ENCODE measurements at places on chromosomes 13 and 19.

- no peak for DNase-seq
Measured at GRCh38 chr13:105972306-105972721, 563.1 kb downstream of the EFNB2 start.

DNA sequence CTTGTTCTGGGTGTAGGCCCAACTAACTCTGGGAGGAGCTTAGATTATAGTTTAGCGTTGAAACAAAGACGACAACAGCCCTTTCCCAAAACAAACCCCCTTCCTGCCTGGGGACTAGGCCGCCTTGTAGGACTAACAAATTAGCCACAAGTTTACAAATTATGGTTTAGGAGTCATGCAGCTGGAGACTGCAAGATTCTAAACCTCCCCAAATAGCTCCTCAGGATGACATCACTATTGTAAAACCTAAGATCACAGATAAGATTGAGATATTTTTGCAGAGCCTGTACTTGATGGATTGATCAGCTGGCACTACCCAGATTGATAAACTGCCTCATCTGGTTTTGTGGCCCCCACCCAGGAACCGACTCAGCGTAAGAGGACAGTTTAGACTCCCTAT is 2.3 kb upstream of the SLC25A15 start:
- no peak for DNase-seq

GRCh38 chr13:111850458-111850857 is 216.5 kb upstream of the SOX1 start:
- DNase-seq: no peak

DNA sequence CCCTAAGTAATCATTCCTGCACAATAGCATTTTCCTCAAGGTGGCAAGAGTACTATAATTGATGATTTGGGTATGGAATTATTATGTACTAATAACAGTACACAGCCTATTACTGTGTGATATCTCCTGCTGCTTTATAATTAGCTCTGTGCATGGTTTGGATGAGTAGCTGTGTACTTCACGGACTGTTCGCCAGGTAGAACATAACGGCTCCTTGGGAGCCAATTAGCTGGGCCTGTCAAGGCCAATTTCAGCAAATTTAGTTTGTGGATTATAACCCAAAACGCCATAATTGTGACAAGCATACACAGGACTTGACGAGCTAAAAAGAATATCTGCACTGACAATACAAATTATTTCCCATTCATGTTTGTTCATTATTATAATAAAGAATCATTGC is 1584.2 kb downstream of the SLITRK1 start:
- DNase-seq: no peak

DNA sequence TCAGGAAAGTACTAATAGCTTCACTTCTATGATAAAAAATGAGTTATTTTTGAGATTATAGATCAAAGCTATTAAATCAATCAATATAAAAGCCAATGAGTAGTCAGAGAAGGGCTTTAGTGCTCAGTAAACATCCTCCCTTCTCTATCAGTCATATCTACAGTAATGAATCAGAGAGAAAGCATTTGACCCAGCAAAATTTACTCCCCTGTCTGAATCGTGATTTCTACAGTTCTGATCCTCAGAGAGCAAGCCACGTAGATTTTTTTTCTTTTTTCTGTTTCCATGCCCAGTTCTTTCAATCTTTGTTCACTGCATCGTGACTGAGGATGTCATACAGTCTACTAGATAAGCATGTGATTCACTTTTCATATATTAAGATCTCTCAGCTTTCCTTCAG is 16.2 kb upstream of the MBNL2 start:
- no peak for DNase-seq

GRCh38 chr13:81658598-81659370 is 1317.9 kb upstream of the SPRY2 start:
- no peak for DNase-seq

GRCh38 chr19:35344511-35345031 is 3.1 kb upstream of the FFAR1 start:
- DNase-seq: no peak

DNA sequence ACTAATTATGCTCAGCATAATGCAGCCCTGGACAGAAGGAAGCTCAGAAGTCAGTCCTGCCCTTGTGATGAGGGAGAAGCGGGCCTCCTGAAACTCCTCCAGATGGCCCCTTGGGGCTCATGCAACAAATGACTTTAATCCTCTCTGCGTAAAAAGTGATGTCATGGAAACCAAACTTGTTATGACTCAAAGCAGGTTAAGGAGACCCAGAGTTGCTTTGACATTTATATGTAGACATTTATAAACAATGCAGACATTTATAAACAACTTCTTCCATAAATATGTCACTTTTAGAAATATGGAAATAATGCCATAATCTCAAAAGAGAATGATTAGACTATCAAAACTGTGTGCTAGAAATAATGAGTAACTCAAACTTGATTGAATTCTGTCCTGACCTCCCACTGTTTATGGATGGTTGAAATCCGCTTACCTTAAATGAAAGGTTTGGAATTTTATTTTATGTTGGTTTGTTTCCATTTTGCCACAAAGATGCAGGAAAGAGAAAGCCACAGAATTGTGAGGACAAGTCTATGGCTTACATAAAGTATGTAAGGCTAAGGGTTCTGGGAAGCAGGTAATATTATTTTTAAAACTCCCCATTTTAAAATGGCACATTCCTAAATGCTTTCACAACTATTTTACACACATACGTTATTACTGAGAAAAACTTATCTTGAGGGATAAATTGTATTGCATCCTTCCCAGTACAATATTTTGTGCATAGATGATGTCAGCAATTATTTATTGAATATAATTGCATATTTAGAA is 73.7 kb downstream of the CYSLTR2 start:
- no peak for DNase-seq

- peak; percentile 76 for DNase-seq
Measured at GRCh38 chr19:54209811-54210494, 9.3 kb downstream of the RPS9 start.

- DNase-seq: no peak
Measured at GRCh38 chr13:29255567-29255966, 339.9 kb downstream of the SLC7A1 start.

- no peak for DNase-seq
Measured at GRCh38 chr13:33213024-33213768, 72.4 kb downstream of the STARD13 start.

DNA sequence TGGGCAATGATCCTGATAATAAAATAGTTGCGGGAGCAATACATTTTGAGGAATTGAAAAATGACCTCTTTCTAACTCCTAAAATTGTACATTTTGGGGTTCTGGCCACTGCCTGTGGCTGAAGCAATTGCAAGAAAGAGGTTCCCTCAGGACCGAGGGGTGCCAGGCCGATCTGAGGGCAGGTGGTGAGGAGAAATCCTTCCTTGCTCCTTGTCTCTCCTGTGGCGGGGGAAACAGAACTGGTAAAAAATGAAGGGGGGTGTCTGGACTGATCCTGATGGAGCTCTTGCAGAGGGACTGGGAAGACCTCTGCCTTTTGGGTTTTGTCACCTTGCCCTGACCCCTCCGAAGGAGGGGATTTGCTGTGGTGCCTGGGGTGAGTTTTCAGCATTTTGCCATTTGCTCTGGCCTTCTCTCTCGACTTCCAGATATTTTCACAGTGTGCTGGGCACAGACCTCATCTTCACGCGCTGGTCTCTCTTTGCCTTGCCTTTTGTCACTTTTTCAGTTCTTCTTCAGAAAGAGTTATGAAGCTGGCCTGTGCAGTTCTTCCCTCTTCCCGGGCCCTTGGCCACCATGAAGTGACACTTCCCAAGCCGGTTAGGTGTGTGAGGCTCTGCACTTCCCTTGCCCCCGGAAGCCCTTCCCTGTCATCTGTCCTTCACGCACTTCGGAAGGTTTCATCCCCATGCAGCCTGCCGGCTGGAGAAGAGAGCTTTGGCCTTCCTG is 22.2 kb downstream of the NFIX start:
- no peak for DNase-seq

GRCh38 chr19:13022859-13023636 is 27.8 kb downstream of the NFIX start:
- DNase-seq: no peak

DNA sequence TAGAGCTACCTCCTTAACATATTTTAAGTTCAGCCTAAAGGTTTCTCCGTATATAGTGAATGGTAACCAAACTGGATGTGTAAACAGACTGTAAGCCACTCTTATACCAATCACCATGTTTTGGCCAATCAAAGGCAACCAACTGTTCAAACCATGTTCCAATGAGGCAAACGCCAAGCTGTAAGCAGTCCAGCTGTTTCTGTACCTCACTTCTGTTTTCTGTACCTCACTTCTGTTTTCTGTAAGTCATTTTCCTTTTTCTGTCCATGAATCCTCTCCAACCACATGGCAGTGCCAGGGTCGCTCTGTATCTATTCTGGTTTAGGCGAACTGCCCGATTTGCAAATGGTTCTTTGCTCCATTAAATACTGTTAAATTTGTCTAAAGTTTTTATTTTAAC is 24.4 kb downstream of the COMMD6 start:
- DNase-seq: no peak

- DNase-seq: no peak
Measured at GRCh38 chr13:110232142-110232541, 74.8 kb downstream of the COL4A1 start.

- no peak for DNase-seq
Measured at GRCh38 chr19:52170304-52170703, 1.1 kb downstream of the ZNF836 start.

- DNase-seq: no peak
Measured at GRCh38 chr19:5093948-5094718, 125.2 kb downstream of the KDM4B start.

DNA sequence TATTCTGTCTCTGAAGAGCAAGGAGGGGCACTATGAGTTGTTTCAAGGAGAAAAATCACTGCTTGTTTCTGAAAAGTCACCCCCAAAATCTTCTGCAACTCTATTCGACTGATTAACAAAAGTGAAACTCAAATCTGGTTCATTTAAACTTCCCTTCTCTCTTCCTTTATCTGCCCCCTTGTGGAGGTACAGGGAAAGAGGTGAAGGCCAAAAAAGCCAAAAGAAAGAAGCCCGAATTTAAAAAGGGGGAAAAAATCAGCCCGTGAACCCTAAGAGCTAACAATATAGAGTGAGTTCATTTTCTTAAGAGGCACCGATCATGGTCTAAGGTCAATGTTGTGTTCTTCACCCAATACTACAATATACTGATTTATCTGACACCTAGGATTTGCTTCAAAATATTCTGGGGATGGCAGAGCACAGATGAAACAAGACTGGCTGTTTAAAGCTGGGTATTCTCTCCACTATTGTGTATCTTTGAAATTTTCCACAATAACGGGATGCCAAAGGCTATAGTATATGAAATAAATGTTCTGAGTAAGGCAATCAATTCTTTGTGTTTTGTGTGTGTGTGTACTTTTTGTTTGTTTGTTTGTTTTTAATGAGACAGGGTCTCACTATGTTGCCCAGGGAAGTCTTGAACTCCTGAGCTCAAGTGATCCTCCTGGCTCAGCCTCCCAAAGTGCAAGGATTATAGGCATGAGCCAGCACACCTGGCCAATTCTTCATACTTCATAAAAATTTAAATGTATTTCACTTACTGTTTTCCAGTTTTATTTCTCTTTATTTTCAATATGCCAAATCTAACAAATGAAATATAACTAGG is 55.0 kb upstream of the EEF1AKMT1 start:
- DNase-seq: no peak

- no peak for DNase-seq
Measured at GRCh38 chr13:96172066-96172465, 82.2 kb downstream of the HS6ST3 start.

DNA sequence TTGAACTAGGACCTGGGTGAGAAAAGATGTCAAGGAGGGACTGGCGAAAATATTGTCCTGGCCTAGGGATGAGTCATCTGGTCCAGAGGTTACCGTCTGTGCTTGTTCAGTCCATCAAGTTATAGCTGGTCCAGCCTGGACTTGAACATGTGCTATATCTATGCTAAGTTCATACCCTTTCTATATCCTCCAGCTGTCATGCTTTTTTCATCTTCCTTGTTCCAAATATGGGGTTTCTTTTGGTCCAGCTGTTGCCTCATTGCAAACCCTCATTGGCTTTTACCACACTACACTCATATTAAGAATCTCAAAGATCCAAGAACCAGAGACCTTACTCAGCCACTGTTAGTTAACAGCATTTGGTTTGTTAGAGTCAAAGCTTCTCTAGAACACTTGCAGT is 19.1 kb upstream of the KLF12 start:
- DNase-seq: no peak

Measured in NCI-H187 treated with DMSO at 0.1 percent for 48 hours (cell line).